ENCODE measurements at places on chromosomes 3 and 15. TPM values are rescaled to one million over a fixed set of nuclear protein-coding genes. Genes with fewer than 3 reads are reported as not detected.

GRCh38 chr15:60120100-60120499 is 116.0 kb downstream of the FOXB1 start:
- no peak for DNase-seq

GRCh38 chr15:61921093-61921492 is 139.2 kb downstream of the VPS13C start:
- no peak for DNase-seq

DNA sequence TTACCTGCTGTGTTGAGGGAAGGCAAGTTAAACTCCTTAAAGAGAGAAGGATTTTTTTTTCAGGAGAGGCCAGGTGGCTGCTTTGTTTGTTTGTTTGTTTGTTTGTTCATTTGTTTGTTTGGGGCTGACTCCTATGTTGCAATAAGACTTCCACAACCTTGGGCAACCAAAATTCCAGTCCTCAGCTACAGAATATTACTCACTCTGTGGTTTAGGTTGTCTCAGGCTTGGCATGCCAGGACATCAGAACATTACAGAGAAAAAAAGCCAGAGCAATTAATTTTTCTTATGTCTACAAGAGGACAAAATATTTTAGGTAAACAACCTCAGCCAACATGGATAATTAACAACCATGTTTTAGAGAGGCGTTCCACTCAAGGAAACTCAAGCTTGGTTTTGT is 156.7 kb upstream of the ATP11B start:
- DNase-seq = no peak

CPA3 gene
- 2.0 TPM for total RNA-seq
